Stimulated activated CD4-positive, alpha-beta T cell treated with anti-CD3 and anti-CD28 coated beads, TNF-alpha, amount 100 ng/mL, for 48 hours (primary cell): ENCODE measurements at places on chromosomes 7 and 10.

GRCh38 chr7:41255716-41256115 is 447.2 kb downstream of the INHBA start:
- no peak for DNase-seq

- DNase-seq, result no peak
Observed at GRCh38 chr10:112913661-112914287, 36.3 kb upstream of the TCF7L2 start.

GRCh38 chr10:46555713-46556514 is 544 bp downstream of the GPRIN2 start:
- no peak for DNase-seq

DNA sequence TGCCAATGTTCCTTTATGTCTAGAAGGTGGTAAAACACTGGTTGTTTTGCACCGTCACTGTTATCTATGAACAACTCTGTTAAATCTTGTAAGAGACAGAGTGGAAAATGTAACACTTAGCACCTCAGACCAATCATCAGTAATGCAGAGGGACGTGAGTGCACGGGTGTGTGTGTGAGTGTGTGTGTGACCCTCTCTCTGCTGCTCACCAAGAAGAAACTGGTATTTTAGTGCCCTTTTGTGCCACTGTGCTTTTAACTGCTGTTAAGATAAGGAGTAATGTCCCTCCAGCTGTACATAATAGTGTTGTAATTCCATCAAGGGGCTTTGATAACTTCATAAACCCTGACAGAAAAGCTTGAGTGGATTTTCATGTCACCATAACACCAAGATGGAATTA is 130.1 kb downstream of the CREB5 start:
- DNase-seq, result no peak

GRCh38 chr7:11698384-11698871 is 133.6 kb downstream of the THSD7A start:
- DNase-seq, result no peak

DNA sequence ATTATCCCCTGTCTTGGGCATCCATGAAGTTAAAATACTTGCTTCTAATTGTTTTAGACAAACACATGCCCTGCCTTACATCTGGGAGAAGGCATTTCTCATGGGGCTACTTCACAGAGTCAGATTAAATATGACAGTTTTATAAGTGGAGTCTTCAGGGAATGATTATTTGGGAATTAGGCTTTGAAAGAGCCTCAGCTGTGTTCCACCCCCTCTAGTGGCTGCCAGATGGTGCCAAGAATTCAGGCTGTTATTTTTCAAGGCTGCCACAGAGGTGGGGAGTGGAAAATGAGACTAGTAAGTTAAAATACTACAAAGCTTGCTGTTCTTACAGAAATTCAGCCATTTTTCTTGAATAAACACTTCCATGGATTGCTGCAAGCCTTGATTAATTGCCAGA is 45.8 kb upstream of the DNAH11 start:
- DNase-seq, result no peak

GRCh38 chr7:138668229-138668596 is 32.9 kb downstream of the SVOPL start:
- DNase-seq, result no peak

GRCh38 chr10:100522945-100523344 is 3.3 kb upstream of the SEC31B start:
- no peak for DNase-seq

- DNase-seq, result no peak
Observed at GRCh38 chr10:110075686-110076085, 67.9 kb downstream of the ADD3 start.

DNA sequence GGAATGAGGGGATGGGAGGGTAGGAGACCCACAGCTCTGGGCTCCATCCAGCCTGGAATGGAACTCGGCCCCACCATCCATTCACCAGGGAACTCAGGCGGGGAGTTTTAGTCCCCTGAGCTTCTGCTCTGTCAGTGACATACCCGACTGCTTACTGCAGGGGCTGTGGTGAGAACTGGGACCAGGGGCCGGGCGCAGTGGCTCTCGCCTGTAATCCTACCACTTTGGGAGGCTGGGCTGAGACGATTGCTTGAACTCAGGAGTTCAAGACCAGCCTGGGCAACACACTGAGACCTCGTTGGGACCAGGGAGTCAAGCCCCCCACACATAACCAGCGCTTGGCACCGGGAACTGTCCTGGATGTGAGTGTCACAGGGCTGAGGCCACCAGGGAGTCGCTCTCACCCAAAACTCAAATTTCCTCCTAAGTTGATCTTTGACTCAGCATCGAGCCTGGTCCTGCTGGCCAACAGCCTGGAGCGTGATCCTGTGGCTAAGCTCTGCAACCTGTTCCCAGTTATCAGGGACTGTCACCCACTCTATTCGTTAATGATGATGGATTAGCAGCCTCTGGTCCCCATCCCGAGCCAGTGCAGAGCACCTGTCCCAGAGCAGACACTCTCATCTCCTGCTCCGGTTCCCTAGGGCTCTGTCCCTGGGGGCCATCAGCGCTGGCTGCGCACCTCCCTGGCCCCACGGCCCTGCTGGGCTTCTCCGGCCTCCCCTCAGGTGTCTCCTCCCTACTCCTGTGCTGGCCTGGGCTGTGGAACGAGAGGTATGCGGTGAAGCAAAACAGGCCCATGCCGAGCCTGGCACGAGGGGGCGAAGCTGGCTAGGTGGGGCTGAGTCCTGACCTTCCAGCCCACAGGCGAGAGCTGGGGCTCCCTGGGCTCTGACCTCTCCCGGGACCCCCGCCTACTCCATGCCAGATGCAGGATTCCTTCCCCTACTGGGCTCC is 902 bp upstream of the CLDN15 start:
- DNase-seq, result no peak

GRCh38 chr10:48651839-48652238 is 32.8 kb upstream of the WDFY4 start:
- no peak for DNase-seq

- DNase-seq, result peak; percentile 12
Observed at GRCh38 chr7:17274551-17275245, 23.8 kb upstream of the AHR start.

GRCh38 chr7:117014099-117014656 is 60.9 kb downstream of the ST7 start:
- no peak for DNase-seq

GRCh38 chr10:70540789-70541360 is 61.7 kb downstream of the PRF1 start:
- DNase-seq, result no peak

GRCh38 chr10:117226813-117227451 is 14.0 kb upstream of the SLC18A2 start:
- no peak for DNase-seq

GRCh38 chr10:126917375-126917774 is 12.1 kb downstream of the DOCK1 start:
- no peak for DNase-seq

DNA sequence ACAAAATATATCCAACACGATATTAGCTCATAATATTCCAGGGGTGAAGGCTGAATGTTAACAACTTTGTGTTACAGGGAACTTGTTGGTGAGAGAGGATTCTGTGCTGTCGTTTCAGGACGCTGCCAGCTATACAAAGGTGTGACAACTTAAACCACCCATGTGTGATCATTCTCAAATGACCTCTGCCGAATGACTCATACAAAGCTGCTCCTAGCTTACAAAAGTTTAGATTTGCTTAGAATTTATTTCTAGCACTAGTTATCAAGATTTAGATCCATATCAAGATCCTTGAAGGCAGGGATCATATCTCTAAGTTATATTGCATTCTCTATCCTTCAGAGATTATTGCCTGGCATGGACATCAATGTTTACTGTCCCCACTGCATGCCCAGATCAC is 65.3 kb downstream of the COBL start:
- no peak for DNase-seq

GRCh38 chr10:70890917-70891431 is 2.6 kb upstream of the PCBD1 start:
- no peak for DNase-seq

DNA sequence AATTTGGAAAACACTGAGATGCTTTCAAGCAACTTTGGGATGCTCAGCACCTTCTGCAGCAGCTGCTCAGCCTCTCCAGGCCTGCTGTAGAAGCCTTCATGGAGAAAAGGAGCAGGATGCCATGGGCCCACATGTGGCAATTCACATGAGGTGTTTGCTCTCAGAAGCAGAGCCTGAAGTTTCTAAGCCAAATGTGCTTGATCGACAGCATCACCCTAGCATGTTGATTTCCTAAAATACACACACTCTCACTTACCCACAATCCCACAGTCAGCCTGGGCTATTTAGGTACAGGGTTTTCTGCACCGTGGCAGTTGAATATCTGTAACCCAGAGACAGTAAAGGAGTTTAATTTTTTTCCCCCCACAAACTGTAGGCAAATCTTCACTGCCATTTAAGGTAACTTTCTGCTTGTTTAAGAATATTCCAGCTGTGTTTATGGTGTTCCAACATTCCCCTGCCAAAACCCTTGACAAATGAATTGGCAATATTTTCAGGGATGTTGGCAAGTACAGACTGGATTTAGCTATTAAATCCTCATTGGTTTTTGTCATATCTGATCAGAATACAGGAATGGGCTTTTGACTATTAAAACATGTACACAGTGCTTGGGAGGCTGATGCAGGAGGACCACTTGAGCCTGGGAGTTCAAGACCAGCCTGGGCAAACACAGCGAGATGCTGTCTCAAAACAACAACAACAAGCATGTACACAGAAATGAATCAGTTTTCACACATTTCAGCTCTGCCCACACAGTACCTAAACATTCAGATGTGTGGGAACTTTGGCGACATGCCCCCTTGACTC is 244.2 kb downstream of the CELF2 start:
- no peak for DNase-seq

DNA sequence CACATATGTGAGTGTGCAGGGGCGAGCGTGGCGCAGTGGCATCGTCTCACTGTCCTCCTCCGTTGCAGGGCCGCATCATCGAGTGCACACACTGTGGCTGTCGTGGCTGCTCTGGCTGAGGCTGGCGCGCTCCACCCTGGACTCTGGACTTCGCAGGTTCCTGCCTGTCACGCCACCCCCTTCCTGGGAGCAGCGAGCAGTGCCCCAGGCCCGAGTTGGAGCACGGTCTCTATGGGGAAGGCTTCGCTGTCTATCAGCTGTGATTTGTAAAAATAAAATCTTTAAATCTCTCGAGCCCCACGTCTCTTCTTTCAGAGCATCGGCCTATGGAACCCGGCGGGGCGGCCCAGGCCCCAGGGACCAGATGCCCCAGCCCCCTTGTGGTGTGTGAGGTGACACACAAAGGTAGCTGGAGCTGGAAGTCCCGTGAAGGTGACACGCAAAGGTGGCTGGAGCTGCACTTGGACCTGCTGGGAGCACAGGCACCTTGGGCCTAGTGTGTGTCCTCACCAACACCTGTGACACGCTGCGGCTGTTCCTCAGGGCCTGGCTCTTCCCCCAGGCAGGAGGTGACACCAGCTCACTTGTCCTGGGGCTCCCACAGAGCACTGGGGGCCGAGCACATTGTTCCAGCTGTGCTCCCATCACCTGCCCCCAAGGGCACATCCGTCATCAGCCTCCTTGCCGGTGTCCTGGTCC is 10.7 kb downstream of the BUD31 start:
- DNase-seq, result no peak

DNA sequence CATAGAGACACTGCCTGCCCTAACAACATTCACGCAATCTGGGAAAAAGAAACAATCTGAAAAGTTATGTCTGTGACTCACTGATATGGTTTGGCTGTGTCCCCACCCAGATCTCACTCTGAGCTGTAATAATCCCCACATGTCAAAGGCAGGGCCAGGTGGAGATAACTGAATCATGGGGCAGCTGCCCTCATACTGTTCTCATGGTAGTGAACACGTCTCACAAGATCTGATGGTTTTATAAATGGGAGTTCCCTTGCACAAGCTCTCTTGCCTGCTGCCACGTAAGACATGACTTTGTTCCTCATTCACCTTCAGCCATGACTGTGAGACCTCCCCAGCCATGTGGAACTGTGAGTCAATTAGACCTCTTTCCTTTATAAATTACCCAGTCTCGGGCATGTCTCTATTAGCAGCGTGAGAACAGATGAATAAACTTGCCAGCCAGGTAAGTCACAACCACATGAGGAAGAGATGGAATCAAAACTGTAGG is 341.5 kb upstream of the AOAH start:
- peak; percentile 33 for DNase-seq

GRCh38 chr7:134744569-134744968 is 34.9 kb upstream of the CALD1 start:
- no peak for DNase-seq

DNA sequence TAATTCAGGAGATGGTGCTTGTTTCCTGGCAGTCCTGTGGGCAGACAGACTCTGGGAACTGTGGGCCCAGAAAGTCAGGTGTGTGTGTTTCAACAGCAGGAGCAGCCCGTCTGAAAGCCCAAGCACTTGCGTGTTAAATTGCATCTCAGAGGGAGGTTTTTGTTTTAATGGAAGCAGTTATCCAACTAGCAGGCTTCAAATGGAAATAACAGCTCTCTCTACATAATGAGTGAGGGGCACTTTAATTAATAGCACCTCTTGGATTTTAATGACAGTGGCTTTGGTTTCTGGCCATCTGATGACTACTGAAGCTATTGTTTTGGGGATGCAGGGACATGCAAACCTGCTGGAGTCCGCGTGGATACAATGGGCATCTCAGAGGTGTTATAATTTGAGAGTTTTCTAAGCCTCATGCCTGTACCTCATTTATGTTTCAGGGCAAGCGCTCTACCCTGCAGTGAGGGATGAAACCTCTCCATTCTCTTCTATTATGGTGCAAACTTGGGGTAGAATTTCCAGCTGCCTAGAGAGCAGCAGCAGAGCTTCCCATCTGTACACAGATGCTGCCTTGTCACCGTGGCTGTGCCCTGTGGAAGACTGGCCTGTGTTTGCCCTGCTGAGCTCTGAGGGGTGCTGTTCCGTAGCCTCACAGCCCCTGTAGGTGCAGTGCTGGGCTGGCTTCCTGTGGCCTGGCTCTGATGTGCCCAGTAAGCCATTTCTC is 206.6 kb upstream of the GPR26 start:
- no peak for DNase-seq

- DNase-seq, result no peak
Observed at GRCh38 chr7:48042216-48042615, 6.9 kb downstream of the C7orf57 start.

GRCh38 chr10:95429639-95430038 is 131.5 kb downstream of the SORBS1 start:
- no peak for DNase-seq

GRCh38 chr10:4291990-4292389 is 507.0 kb upstream of the KLF6 start:
- DNase-seq, result no peak

DNA sequence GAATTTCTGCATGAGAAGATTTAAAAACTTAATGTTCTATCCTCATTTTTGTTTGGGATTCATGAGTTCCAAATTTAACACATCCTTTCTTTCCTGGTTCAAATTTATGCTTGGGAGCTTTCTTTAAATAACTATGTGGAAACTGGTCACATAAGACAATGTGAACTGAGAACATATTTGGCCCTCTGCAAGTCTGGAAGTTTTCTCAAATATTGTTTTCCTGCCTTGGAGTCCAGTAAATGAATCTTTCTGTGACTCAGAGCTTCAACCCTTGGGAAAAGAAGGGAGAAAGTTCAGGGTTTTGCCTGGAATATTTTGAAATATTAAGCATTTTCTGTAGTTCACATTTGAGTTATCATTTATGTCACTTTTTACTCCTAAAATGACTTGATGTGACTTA is 559.0 kb upstream of the NRP1 start:
- no peak for DNase-seq

- DNase-seq, result no peak
Observed at GRCh38 chr7:41592236-41592635, 110.7 kb downstream of the INHBA start.

GRCh38 chr7:24709051-24709450 is 48.2 kb downstream of the GSDME start:
- DNase-seq, result no peak
